ENCODE measurements at places on chromosomes 1 and 21.

DNA sequence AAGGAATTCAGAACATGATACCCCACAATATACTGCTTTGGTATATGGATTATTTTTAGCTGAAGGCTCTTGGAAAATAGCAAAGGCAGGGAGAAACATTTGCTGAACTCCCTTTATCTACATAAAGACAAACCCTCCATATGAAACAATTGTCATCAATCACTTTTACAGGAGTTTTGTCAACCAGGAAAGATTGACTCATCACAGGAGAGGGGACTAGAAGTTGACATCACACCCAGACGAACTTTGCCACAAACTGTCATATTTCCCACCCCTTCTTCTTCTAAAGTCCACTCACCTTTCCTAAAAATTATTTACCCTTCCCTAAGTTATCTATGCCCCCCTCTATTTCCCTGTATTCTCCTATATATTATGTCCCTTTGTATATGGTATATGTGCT lies 47.9 kb downstream of the RBM11 start:
- no peak for DNase-seq

DNA sequence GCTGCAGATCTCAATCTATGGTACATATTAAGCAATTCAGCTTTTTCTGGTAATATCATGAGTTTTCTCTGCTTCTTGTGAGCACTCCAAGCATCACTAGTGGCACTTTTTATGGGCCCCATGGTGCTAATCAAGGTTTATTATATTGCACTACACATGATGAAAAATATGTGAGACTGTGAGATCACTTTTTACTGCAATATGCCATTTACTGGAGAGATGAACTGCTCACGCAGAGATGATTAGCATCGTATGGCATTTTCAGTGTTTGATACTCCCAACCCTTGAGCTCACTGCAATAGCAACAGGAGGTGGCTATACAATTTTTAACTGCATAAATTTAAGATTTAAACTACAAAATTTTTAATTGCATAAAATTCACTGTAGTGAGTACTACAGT lies 8.7 kb upstream of the KCNK1 start:
- DNase-seq, result no peak

GRCh38 chr1:73517603-73518191 lies 680.3 kb downstream of the LRRIQ3 start:
- no peak for DNase-seq

GRCh38 chr1:241847540-241847795 lies 536 bp upstream of the EXO1 start:
- no peak for DNase-seq

- DNase-seq, result no peak
Measured at GRCh38 chr1:244431166-244431565, 20.5 kb downstream of the ADSS2 start.

GRCh38 chr1:11566042-11566850 lies 87.3 kb downstream of the DISP3 start:
- no peak for DNase-seq

DNA sequence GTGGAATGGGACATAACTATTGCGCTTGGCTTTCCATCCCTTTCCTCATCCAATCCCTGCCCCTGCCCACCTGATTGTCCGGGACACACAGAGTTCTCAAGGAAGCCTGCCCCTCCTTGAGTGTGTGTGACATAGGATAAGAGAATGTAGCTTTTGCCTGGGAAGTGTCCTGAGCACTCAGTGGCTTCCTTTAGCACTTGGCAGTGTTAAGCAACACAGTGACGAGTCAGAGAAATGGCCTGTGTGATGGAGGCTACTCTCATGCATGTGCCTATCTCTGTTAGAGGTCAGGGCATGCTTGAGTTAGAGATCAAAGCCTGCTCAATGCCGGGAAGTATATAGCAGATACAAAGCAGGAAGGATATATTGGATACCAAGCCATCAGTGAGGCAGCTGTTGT lies 289.5 kb downstream of the SIPA1L2 start:
- DNase-seq, result no peak

GRCh38 chr1:228922722-228923376 lies 187.6 kb downstream of the RHOU start:
- DNase-seq, result no peak

GRCh38 chr1:25677193-25677773 lies 60.7 kb downstream of the MAN1C1 start:
- no peak for DNase-seq

- no peak for DNase-seq
Measured at GRCh38 chr1:28417441-28417922, 47.9 kb downstream of the PHACTR4 start.

DNA sequence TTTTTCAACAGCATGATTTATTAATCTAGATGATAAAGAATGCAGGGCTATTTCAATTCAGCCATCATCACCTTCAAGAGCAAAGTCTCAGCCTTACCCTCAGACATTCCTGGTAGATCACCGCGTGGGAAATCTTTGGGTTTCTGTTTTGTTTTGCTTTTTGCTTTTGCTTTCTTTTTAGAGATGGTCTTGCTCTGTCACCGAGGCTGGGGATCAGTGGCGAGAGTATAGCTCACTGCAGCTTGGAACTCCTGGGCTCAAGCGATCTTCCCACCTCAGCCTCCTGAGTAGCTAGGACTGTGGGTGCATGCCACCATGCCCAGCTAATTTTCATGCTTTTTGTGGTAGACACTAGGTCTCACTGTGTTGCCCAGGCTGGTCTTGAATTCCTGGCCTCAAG lies 289.7 kb downstream of the AJAP1 start:
- DNase-seq, result no peak

DNA sequence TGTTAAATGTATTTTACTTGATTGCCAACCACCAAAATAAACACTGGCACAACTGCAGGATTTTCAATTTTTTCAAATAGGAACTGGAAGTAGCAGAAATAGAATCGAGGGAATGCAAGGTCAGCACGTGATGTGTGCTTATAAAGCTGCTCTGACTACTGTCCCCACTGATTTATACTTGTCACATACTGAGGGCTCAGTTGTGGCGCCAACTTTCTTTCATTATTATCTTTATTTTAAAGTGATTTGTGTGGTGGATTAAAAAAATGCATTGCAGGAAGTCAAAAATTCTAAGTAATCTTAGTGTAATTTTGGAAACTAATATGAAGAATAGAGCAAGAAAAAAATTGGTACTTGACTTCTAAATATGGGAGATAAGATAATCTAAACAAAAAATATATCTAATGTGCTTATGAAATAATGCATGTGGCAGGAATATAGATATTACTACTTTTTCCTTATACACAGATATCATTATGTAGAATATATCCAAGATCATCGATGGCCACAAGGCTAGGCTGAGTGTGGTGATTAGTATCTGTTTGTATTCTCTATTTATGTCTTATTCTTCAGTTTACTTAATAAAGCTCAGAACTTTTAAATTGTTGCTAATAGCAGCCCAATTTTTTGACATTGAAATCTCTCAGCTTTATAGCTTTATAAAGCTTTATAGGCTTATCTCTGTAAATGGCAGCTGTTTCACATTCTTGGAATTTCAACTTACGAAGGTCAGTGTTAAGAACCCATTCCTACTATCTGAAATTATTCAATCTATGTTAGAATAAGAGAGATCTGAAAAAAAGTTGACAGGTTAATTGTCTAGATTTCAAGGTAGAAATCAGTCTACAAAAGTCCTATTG lies 404.5 kb upstream of the ADAMTS5 start:
- DNase-seq, result no peak

DNA sequence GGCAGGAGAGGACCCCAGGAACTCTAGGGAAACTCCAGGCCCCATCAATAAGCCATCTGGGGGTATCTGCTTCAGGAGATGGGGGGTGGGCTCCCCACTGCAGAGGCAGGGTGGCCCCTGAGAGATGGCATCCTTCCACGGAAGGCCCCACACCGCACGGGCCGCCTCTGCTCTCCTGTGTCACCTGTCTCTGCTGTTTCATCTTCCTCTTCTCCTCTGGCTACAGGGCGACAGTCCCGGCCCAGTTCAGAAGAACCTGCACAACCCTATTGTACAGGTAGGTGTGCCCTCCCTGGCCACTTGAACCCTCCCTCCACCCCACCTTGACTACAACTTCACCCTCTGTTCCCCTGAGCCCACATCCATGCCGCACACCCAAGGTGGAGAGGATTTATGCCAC lies 90.2 kb upstream of the TMEM51 start:
- no peak for DNase-seq
